ENCODE measurements at places on chromosomes 4 and X.

GRCh38 chr4:148447681-148448080, 5.5 kb upstream of the NR3C2 start:
- no peak for DNase-seq

DNA sequence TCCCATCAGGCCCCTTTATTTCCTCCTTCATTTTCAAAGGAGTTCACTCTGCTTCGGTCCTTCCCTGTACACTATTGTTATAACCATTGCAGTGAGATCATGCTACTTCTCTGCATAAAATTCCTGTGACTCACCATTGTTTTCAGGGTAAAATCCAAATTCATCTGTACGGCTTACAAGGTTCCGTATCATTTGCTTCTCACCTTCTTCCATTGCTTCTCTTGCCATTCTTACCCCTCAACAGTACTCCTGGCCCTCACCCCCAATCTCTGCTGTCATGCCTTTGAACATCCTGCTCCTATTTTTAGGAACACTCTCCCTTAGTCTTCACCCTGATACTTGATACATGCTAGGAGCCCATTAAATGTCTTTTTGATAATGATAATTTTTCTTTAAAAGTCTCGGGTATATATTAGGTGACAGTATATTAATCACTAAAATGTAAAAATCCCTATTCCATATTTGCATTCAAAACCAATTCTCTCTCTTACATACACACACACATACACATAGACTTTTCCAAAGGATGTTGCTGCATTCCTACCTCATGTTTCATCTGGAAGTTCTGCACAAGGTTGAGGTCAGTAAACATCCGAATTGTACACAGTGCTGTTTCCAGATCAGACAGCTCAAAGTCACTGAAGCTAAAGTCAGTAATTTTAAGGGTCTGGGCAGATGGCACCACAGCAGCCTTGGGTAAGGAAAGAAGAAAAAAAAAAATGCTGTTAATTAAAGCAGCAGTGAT, 103.4 kb downstream of the PDE5A start:
- no peak for DNase-seq

DNA sequence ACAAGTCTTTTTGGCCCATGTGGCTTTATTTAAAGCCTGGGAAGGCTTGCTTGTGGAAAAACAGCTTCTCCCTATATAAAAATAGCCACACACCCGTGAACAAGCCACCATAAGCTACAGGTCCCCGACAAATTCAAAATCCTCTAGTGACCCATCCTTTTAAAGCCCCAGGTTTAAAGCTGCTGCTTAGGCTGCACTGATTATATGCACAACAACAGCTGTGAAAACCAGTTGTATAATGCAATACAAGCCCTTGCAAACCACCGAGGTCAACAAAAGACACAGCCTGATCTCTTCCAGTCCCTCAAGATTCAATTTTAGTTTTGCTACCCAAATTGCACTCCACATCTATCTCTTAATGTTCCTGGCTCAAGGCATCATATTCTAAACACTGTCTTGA, 186.0 kb upstream of the WDFY3 start:
- no peak for DNase-seq

- no peak for DNase-seq
These were observed 41.4 kb upstream of the MSANTD1 start for GRCh38 chr4:3207531-3208037.

GRCh38 chr4:89829470-89830138, 7.4 kb downstream of the SNCA start:
- no peak for DNase-seq

GRCh38 chr4:107740950-107741701, 21.1 kb upstream of the PAPSS1 start:
- DNase-seq: no peak

GRCh38 chrX:133660281-133660680, 245.0 kb upstream of the GPC4 start:
- DNase-seq: no peak

DNA sequence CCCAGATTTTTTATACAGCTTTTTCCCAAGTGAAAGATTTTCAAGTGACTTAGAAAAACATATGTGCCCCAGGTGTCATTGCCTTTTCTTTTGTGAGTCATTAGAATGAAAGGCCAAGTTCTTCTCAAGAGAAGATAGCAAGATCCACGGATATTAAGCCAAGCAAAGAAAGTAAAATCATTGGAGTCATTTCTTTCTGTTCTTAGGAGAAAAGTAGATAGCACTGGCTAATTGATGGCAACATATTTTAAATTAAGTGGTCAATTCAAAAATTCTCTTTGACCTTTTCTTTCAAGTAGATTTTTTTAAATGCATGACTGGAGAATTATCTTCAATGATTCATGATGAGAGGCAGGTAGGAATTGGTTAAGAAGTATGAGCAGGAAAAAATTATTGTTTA, 94.4 kb downstream of the HHIP start:
- DNase-seq: no peak

- DNase-seq: no peak
These were observed 22.6 kb upstream of the CYP4V2 start for GRCh38 chr4:186168750-186169149.

- DNase-seq: no peak
These were observed 1671.6 kb upstream of the TENM3 start for GRCh38 chr4:180571516-180572055.

- no peak for DNase-seq
These were observed 8.0 kb upstream of the PRDX4 start for GRCh38 chrX:23659339-23659738.

DNA sequence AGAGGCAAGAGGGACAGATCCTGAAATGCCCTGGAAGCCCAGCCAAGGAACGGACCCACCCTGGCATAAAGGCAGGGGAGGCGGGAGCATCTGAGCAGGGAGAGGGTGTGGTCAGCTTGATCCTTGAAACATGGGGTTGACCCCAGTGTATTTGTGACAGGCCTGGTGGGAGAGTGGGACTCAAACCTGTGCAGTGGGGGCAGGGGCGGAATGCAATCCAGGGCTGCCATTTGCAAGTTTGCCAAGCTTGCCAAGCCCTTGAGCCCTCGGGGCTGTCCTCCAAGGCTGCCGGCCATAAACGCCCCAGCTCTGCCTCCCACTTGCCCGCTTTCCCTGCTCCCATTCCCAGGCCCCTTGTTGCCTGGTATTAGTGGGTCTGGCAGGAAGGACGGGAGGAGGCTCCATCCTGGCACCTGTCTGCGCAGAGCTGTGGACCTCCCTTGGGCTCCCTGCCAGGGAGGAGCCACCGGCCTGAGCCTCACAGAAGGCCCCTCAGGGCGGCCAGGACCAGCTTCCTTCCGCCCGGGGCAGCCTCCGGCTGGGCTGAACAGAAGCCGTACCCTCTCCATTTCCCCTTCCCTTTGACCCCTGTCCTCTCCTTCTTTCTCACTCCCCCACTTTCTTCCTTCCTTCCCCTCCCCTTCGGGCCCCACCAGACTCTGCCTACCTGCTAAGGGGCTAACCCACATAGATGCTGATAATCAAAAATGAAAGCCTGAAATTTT, 661 bp downstream of the S100P start:
- DNase-seq: no peak

DNA sequence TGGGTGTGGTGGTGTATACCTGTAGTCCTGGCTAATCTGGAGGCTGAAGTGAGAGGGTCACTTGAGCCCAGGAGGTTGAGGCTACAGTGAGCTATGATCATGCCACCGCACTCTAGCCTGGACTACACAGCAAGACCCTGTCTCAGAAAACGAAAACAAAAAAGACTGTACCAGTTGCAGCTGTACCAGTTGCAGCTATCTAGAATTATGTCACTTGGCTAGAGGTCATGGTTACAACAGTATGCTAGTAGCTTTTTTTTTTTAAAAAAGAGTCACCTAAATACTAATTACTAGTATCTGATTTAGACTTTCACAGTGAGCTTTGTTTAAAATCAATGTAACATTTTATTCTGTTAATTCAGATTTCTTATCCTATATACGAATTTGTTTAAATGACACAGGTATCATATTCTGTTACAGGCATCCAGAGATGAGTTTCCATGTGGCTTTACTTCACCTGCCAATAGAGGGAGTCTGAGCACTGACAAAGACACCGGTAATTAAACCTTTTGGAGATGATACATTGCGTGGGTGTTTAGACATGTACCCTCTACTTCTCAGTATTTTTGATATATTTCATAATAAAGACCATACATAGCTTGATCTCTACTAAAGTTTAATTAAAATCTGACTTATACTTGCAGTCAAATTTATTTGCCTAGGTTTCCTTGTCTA, 100.2 kb upstream of the IL13RA1 start:
- DNase-seq: no peak

GRCh38 chr4:164683040-164683439, 70.9 kb upstream of the SMIM31 start:
- DNase-seq: no peak

DNA sequence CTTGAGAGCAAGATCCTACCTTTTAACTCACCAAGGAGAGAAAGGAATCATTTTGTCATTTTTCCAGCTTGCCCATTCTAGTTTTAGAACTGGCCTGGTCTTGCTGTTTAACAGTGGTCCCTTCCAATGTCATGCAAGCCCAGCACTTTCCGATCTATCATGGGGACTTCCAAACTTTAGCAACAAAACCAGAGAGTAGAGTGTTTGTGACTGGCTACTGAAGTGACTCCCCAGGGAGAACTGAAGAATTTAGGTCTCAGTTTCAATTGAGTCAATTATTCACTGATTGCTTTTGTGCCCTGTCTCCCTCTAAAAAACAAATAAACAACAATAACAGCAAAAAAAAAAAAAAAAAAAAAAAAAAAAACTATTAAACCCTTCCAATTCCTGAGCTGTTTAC, 108.3 kb downstream of the LHFPL1 start:
- DNase-seq: no peak

- no peak for DNase-seq
These were observed 735.1 kb upstream of the LCORL start for GRCh38 chr4:18756671-18757070.

GRCh38 chrX:112643721-112644120, 36.0 kb downstream of the LHFPL1 start:
- no peak for DNase-seq

DNA sequence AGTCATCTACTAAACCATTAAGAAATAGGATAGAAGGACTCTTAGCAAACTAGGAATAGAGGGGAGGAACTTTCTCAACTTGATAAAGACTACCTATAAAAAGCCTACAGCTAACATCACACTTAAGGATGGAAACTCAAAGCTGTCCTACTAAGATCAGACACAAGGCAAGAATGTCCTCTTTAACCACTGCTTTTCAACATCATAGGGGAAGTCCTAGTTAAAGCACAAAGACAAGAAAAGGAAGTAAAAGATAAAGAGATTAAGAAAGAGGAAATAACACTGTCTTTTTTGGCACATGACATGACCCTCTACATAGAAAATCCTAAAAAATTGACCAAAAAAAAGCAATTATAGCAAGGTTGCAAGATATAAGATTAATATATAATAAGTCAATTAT, 136.6 kb downstream of the FBXW7 start:
- DNase-seq: no peak

GRCh38 chr4:100995671-100996070, 351.7 kb downstream of the PPP3CA start:
- DNase-seq: no peak

DNA sequence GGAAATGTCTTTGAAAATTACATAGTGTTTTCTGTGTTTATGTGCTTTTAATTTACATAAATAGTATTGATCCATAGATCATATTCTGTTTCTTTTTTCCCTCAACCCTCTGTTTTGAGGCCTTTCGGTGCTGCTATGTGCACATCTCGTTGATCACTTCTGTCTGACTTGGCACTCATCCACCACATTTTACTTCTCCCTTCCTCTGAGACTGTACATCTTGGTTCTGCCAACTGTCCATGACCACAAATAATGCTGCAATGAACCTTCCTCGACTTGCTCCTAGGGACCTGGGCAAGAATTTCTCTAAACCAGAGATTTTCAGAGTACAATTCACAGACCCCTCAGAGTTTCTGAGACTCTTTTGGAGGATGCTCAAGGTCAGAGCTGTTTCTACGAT, 74.4 kb downstream of the RTL5 start:
- DNase-seq: no peak

DNA sequence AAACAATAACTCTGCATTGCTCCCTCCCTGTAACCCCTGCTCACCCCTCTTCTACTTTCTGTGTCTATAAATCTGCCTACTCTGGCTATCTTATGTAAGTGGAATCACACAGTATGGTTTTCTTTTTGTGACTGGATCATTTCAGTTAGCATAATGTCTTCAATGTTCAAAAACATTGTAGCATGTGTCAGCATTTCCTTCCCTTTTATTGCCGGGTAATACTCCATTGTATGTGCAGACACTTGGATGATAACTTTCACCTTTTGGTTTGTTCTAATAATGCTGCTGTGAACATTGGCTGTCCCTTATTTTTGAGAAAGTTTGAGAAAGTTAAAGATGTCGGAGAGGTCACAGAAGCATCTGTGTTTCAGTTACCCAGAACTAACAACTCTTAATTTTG, 60.6 kb upstream of the TLR2 start:
- no peak for DNase-seq

DNA sequence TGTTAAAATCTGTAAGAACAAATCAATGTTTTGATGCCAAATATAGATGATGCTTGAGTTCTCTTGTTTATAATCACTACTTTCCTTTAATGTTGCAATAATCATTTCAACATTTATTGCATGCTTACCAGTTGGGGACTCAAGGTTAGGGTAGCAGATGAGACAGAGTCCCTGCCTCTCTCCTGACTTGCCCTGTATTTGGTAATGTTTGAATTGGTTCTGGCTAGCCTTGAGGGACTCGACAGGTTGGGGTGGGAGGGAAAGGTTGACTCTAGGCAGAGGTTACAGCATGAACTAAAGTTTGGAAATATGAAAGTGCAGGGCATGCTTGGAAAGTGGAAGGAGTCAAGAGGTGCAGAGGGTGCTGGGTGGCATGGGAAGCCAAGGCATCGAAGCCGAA, 2.0 kb downstream of the SEC24B start:
- DNase-seq: no peak

DNA sequence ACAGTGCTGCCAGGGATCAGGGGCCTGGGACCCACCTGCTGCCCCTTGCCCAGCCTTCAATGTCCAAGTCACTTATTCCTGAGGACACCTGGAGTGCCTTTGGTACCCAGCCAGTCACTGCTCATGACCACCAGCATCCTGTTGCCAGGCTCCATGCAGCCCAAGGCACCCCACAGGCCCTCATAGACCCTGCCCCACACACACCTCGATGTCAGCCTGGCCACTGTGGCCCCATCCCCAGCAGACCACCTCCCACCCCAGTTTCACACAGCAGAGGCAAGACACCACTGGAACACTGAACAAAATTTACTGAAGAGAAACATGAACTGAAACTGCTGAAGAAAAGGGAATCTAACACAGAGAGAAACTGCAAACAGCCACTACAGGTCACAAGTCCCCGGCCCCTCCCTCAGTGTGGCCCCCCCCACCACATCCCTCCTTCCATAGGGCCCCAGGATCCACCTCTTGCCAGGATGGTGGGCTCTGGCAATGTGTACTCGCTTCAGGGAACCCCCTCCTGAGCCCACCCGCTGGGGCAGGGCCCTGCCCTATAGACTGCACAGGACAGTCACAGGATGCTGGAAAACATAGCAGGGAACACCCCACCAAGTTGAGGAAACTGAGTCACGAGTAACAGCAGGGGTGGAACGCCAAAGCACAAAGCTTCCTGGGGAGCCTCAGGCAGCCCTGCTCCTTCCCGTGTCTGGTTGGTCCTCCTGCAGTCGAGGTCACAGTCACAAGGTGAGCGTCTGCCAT, 5.2 kb downstream of the PNMA5 start:
- DNase-seq: no peak

Measured in stimulated activated CD4-positive, alpha-beta T cell treated with anti-CD3 and anti-CD28 coated beads, Interleukin-4, amount 100 ng/mL, for 48 hours (primary cell).